Naive thymus-derived CD8-positive, alpha-beta T cell (primary cell): ENCODE measurements at places on chromosomes 6 and 20. TPM values are rescaled to one million over a fixed set of nuclear protein-coding genes. Genes with fewer than 3 reads are reported as not detected.

Gene SLC2A10
- not detected for total RNA-seq

DNA sequence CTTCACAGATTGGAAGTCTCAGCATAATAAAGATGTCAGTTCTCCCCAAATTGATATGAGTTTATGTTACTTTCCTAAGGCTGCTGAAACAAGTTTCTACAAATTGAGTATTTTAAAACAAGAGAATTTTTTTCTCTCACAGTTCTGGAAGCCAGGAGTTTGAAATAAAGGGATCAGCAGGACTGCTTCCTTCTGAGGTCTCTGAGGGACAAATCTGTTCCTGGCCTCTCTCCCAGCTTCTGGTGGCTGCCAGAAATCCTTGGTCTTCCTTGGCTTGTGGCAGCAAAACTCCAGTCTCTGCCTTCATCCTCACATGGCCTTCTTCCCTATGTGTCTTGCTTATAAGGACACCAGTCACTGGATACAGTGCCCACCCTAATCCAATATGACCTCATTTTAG lies 136.1 kb downstream of the TFAP2A start:
- DNase-seq, result no peak

Gene ME1
- total RNA-seq, result 0.11 TPM

DNA sequence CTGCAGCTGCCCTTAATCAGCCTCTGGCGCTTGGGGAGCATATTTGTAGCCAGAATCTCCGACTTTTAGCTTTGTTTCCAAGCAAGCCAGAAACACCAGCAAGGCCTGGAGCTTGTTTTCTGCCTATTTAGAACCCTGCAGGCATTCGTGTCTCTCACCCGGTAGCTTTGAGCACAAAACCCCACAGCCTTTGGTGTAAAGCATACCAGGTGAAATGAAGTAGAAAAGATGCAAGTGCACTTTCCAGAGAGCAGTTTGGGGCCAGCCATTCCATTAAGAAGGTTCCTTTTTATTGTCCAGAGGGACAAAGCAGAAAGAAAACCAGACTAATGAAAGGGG lies 736 bp downstream of the FAM217B start:
- no peak for DNase-seq

Gene MUCL3
- total RNA-seq, result not detected

Gene PTK6
- 0.29 TPM for total RNA-seq

- DNase-seq, result no peak
These were observed 64.0 kb downstream of the RSPO3 start for GRCh38 chr6:127182501-127182900.

Gene C6orf58
- total RNA-seq, result not detected

DNA sequence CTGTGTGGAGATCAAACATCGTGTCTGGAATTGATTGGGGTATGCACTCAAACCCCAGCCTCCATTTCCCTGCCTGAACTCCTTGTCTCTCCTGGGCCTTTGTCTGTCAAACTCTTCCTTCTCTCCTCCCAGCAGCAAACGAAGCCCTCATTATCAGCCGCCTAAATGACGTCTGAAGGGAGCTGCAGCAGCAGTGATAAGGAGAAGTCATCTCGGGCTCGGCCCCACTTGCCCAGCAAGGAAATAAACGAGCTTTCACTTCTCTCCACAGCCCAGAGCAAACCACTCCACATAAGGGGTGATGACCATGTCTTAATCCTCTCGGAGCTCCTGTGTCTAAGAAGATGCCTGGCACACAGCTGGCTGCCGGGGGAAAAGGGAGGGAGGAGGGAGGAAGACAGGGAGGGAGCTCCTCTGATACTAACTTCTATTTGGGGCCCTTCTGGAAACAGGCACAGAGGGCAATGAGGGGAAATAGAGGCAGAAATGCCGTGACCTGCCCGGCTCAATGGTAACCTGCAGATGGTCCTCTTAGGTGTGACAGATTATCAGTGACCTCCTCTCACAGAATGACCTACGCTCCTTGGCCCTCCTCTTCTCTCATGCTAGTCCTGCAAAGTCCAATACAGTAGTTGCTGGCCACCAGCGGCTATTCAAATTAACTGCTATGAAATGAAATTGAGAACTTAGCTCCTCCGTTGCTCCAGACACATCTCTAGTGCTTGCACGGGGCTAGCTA lies 100.4 kb downstream of the PXDC1 start:
- no peak for DNase-seq

DNA sequence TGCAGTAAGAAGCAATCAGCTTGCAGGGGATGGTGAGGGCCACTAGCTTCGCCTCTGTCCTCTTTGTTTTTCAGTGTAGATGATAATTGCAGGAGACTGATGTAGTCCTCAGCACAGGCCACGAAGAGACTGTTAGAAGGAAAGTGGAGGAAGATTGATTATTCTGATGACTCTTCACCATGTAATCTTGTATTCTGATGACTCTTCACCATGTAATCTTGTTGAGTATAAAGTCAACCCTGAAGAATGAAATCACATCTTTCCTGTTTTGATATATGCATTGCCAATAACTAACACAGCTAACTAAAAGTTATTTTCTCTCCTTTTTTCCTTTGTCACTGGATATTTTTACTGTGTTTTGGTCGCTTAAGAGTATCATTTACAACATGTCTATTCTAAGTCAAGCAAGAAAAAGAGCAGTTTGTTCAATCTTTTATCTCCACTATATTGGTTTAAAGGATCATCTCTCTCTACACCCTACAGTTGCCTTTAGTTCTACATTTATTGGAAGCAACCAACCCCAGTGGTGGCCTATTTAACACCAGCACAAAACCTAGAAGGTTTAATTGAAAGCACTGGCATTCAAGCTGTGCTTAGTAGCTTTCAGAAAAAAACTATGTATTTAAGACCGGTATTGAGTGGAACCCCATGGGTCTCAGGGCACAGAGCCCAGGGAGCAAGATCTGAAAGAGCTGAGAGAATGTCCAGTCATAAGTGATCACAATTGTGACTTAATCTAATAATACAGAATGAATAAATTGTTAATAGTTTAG lies 107.2 kb upstream of the BTBD3 start:
- no peak for DNase-seq

Gene GRM1
- total RNA-seq, result not detected

- DNase-seq, result no peak
These were observed 11.8 kb downstream of the FYN start for GRCh38 chr6:111861431-111861885.

Gene SRF
- 26.5 TPM for total RNA-seq

DNA sequence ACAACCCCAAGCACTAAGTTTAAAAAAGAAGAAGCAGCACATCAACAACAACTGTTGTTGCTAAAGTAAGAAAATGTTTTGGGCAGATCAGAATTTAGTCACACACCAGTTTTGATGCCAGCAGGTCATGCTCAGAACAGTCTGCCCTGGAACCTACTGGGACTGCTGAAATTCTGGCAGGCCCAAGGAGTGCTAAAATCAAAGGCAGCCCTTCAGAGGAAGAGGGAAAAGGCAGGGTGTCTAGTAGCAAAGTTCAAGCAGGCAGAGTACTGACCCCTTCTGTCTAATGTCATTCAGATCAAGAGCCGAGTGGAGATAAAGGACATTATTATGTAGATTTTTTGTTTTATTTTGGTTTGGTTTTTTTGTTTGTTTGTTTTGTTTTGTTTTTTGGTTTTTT lies 96.6 kb upstream of the LOC128125822 start:
- no peak for DNase-seq

GRCh38 chr6:142146828-142147662 lies at the start of the genes NMBR and VTA1:
Gene NMBR, minus strand, starts transcription at chr6:142147122. Its CDS starts 58,464 bp downstream, at chr6:142088658.
Gene VTA1, plus strand, starts transcription at chr6:142147263. Its CDS starts 25 bp downstream, at chr6:142147288.
- peak; percentile 96 for DNase-seq

DNA sequence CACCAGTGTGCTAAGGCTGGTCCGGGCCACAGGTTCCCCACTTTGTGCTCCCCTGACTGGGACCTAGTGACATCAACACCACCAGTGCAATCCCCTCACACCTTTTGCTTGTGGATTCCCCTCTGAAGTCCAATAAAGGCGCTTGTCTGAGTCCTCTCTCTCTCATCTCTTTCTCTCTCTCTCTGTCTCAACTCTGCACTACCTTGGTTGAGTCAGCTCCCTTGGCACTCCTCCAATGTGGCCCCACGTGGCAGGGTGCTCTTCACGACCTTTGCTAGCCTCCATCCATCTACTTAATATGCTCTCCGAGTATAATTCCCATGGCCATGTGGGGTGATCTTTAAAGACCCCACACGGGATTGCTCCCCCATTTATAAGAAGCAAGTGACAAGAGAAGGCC lies 385.0 kb downstream of the CD83 start:
- no peak for DNase-seq

GRCh38 chr6:166933396-166933795 lies 23.0 kb downstream of the RNASET2 start:
- DNase-seq, result no peak

DNA sequence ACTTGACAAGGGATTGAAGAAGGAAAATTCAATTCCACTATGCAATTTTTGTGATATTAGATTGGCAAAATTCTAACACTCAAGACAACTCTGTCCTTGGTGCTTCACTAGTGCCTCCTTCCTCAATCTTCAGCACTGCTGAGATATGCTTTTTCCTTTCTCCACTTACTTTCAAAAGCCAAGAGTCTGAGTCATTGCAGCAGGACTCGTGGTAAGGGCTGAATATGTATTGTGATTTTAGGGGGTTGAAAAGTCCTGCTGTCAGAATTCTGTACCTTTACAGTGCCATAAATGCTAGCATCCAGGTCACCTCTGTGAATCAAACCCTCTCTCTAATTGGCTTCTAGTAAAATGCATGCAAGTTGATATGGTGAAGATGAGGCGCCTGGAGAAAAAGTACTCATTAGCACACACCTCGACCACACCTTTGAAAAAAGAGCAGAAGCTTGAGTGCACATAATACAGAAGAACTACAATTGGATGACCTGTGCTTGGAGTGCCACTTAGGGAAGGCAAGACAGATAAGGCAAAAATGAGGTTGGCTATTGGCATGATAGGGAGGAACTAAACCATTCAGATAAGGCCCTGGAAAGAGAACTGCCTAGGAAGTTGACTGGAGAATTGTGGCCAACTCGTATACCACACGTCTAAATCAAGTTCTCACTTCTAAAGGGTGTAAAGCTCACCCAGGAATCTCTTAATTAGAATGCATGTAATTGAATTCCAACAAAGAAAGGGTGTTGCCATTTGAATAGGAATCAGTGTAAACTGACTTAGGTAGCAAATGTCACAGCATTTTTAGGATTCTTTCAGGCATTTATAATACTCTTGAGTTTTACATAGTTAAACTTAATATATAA lies 43.6 kb upstream of the FAM83B start:
- no peak for DNase-seq

DNA sequence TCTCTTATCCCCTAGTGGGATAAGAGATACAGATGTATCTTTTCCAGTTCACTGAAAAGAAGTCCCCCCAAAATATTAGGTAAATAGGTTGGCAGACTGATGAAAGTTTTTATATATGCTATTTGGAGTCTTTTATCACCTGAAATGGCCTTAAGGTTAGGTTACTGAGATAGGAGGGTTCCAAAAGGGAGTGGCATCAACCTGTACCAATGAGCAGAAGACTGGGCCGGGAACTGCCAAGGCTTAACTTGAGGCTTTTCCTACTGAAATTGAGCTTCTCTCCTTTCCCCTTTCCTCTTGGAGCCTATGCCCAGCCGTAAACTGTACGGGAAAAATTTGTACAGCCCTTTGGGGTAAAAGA lies 42.0 kb downstream of the EIF2S2 start:
- no peak for DNase-seq

GRCh38 chr6:97198046-97198565 lies 84.9 kb downstream of the MMS22L start:
- DNase-seq, result no peak

- DNase-seq, result no peak
These were observed 791.1 kb downstream of the MAFB start for GRCh38 chr20:39897781-39898466.

Gene HEY2
- total RNA-seq, result 0.33 TPM

Gene DEFB124
- not detected for total RNA-seq
